DMS79 (cell line): ENCODE measurements at places on chromosomes 7 and 10.

- DNase-seq, result no peak
These were observed 3.4 kb downstream of the STAM start for GRCh38 chr10:17647326-17647725.

- no peak for DNase-seq
These were observed 32.7 kb upstream of the ZNF438 start for GRCh38 chr10:31064348-31064747.

GRCh38 chr10:99329554-99330346 is 594 bp downstream of the CNNM1 start:
- no peak for DNase-seq

DNA sequence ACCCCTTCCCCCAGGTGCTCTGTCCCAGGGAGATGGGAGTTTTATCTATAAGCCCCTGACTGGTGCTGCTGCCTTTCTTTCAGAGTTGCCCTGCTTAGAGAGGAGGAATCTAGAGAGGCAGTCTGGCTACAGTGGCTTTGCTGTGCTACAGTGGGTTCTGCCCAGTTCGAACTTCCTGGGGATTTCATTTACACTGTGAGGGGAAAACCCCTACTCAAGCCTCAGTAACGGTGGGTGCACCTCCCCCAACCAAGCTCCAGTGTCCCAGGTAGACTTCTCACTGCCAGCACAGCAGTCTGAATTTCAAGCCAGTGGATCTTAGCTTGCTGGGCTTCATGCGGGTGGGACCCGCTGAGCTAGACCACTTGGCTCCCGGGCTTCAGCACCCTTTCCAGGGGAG is 143.5 kb upstream of the IMMP2L start:
- no peak for DNase-seq

DNA sequence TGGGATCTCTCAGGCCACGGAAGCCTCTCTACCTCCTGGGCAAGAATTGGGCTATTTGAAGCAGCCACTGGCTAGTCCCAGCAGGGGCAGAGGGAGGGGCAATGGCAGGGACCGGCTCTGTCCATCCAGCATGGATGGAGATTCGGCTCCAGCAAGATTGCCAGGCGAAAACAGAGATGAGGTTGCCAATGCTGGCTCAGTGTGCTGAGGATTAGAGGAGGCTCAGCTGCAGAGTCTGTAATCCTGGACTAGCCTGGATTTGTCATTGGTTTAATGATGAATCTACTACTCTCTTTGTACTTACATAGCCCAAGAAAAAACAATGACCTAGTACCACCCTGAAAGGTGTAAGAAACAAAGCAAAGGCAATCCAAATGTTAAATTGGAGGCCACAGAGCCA is 112.2 kb upstream of the PDCD4 start:
- no peak for DNase-seq
